ENCODE measurements at places on chromosomes 13 and 19. TPM values are rescaled to one million over a fixed set of nuclear protein-coding genes. Genes with fewer than 3 reads are reported as not detected.

GRCh38 chr19:42872608-42873007 is 6.9 kb downstream of the PSG1 start:
- DNase-seq = no peak

- no peak for DNase-seq
These were observed 439.5 kb downstream of the FGF9 start for GRCh38 chr13:22110368-22110767.

Gene ATP12A
- total RNA-seq = 1.6 TPM

GRCh38 chr13:59201841-59202240 is 961.9 kb downstream of the DIAPH3 start:
- no peak for DNase-seq

GRCh38 chr13:76351541-76352229 is 534.5 kb downstream of the KCTD12 start:
- DNase-seq = no peak

GRCh38 chr19:18483119-18483890 is 38.6 kb downstream of the ELL start:
- no peak for DNase-seq

DNA sequence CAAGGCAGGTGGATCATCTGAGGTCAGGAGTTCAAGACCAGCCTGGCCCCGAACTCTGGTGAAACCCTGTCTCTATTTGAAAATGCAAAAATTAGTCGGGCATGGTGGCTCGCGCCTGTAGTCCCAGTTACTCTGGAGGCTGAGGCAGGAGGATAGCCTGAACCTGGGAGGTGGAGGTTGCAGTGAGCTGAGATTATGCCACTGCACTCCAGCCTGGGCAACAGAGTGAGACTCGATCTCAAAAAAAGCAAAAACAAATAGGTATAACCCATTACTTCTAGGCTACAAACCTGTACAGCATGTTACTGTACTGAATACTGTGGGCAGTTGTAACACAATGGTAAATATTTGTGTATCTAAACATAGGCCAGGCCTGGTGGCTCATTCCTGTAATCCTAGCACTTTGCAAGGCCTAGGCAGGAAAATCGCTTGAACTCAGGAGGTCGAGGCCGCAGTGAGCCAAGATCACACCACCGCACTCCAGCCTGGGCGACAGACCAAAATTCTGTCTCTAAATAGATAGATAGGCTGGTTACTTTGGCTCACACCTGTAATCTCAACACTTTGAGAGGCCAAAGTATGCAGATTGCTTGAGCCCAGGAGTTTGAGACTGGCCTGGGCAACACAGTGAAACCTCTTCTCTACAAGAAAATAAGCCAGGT is 63.5 kb downstream of the MYO9B start:
- no peak for DNase-seq

- DNase-seq = no peak
These were observed 798.3 kb downstream of the GPC5 start for GRCh38 chr13:92196591-92197256.

DNA sequence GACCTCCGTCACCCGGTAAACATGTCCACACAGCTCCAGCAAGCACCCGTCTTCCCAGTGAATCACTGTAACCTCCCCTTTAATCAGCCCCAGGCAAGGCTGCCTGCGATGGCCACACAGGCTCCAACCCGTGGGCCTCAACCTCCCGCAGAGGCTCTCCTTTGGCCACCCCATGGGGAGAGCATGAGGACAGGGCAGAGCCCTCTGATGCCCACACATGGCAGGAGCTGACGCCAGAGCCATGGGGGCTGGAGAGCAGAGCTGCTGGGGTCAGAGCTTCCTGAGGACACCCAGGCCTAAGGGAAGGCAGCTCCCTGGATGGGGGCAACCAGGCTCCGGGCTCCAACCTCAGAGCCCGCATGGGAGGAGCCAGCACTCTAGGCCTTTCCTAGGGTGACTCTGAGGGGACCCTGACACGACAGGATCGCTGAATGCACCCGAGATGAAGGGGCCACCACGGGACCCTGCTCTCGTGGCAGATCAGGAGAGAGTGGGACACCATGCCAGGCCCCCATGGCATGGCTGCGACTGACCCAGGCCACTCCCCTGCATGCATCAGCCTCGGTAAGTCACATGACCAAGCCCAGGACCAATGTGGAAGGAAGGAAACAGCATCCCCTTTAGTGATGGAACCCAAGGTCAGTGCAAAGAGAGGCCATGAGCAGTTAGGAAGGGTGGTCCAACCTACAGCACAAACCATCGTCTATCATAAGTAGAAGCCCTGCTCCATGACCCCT is 9.0 kb upstream of the CEACAM5 start:
- peak; percentile 21 for DNase-seq

DNA sequence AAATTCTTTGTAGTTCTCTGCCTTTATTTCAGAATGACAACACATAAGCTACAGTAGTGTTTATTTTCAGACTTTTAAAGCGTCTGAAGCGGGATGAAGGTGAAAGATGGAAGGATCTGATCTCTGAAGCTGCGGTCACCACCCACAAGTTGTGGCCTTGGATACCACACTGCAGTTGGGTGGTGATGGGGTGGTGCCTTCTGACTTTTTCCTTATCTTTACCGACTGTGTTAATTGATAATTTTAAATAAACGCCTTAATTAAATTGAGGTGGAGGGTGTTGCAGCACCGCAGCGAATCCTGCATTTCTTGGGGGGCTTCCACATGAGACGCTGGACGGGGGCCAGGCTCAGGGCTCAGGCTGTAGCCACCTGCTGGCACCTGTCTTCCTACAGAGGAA is 1.3 kb downstream of the TFDP1 start:
- peak; percentile 50 for DNase-seq

Gene IGFL1
- not detected for total RNA-seq

GRCh38 chr13:109963960-109964563 is 177.7 kb upstream of the IRS2 start:
- DNase-seq = no peak

Gene NLRP11
- not detected for total RNA-seq

Gene FCER2
- total RNA-seq = not detected

DNA sequence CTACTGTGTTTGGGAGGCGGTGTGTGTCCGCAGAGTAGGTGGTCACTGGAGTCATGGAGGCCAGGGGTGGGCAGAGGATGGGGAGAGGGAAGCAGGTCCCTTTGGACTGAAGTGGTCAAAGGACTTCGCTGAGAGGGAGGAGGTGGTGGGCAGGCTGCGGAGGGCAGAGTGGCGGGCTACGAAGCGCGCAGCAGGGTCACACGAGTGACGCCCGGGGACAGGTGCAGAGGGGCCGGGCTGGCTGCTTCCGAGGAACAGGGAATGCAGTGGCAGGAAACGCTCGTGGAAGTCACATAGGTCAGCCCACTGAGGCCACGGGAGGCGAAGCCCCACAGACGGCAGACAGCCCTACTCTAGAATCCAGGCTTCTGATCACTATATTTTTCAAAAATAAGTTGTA is 111.5 kb downstream of the URI1 start:
- DNase-seq = no peak

GRCh38 chr19:679418-680286 is 3.5 kb downstream of the FSTL3 start:
- peak; percentile 58 for DNase-seq

DNA sequence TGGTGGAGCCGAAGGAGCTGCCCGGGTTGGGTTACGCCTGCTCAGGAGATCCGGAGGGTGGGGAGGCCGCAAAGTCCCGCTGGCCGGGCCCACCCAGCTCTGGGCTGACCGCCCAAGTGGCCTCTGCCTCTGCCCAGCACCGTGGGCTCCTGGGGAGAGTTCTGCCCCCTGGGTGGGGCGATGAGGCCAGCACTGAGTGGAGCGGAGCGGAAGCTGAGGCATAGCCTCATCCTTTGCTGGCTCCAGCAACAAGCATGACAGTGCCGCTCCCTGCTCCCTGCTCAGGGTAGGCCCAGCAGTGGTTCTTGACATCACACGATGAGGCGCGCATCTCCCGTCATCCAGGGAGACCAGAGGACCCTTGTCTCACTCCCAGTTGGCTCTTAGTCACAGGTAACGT is 22.5 kb downstream of the CCDC8 start:
- no peak for DNase-seq

Gene TEKTIP1
- total RNA-seq = 7.2 TPM

DNA sequence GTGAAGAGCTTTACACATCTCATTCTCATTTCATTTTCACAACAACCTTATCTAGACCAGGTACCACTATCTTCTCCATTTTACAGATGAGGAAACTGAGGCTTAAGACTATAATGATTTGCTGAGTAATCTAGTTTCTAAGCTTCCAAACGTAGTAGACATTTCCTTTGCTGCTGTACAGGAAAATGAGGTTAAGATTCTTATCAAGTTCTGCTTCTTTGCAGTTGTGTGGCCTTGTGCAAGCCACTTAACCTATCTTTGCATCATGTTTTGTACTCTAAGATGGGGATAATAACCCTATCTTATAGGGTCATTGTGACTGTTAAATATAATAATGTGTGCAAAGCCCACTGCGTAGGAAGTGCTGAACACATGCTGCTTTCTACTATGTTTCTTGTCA is 307.9 kb downstream of the HS6ST3 start:
- no peak for DNase-seq

Gene TMEM145
- total RNA-seq = 0.15 TPM

GRCh38 chr13:40401911-40402776 is 264.3 kb downstream of the FOXO1 start:
- no peak for DNase-seq

Gene STOML3
- total RNA-seq = not detected

Gene CGB8
- total RNA-seq = not detected

GRCh38 chr19:17159466-17160393 is 55.4 kb upstream of the USE1 start:
- no peak for DNase-seq

DNA sequence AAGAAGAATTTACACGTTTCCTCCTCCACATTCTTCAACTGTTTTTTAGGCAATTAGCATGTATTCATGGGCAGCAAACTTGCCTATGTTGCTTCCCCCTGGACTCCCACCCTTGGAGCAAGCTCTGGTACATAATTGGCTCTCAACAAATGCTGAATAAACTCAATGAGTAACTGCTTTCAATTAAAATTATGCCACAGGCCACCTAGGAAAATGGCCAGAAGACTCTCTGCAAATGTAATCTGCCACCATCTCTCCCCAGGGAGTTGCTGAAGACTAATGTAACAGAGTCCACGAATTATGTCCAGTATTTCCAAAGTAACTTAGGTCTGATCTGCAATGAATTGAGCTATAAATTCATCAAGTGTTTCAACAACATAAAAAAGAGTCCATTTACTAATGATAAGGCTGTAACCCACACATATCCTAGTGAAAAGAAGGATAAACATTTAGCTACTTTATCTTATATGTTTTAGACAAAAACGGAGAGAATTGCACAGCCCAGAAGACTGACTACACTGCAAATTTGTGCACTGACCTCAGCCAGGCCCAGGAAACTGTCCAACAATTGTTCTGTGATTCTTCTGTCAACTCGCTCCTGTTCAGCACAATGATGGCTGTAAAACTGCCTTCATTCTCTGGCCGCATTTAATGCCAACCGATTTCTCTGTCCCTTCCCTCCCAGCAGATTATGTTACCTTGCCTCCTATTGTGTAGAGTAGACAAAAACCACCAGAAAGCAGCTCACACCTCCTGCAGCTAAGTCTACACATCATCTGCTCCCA is 808.6 kb upstream of the ARGLU1 start:
- no peak for DNase-seq

DNA sequence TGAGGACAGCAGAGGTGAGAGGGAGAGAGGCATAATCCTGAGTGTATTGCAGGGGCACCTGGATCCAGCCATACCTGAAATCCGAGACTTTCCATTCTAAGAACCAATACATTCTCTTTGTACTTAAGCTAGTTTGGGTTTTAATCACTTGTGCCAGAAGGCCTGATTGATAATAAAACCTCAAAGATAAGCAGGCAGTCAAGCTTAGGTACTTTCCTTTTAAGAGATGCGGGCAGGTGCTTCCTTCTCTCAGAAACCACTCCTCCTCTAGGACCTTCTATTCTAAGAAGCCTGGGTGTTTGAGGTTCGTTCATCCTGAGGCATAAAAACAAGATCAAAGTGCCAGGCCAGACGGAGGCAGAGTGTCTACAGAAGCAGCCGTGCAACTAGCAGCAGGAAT is 22.2 kb downstream of the FAM187B start:
- DNase-seq = peak; percentile 72

DNA sequence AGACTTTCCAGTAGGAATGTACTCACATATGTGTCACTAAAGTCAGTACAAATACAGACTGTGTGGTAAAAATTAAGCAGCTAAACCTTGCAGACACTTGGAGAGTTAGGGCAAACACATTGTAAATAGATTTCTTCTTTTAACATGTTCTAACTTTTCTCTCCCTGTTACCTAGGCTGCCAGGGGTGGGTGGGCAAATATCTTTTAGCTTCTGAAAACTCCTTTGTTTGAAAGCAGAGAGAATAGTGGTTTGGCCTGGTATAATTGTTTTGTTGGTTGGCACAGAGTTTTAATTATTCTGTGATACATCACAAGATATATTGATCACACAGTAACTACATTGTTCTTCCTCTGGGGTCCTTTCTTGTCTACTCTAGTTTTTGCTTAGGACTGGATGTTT is 289.8 kb upstream of the DACH1 start:
- DNase-seq = no peak

DNA sequence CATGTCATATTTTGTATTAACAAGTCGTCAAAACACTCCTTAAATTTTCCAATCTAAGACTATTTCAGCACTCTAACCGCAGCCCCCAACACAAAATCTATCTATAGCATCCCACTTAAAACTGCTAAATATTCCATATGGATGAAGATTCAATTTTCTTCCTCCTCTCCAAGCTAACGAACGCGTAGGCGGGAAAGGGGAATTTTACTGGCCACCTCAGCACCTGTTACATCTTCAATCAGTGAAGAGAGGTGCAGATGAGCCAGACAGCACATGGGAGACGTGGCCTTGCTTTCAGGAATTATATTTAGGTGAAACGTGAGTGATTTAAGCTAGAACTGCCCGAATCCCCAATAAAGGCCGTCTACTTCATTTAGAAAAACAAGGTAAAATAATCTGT is 1.1 kb downstream of the RBM26 start:
- DNase-seq = no peak

Gene SIAH3
- not detected for total RNA-seq

- no peak for DNase-seq
These were observed 72.2 kb downstream of the DIAPH3 start for GRCh38 chr13:60091573-60091972.

GRCh38 chr13:31421756-31422155 is 222.0 kb downstream of the B3GLCT start:
- no peak for DNase-seq

GRCh38 chr19:17220207-17220758 is 5.1 kb downstream of the USE1 start:
- DNase-seq = no peak

DNA sequence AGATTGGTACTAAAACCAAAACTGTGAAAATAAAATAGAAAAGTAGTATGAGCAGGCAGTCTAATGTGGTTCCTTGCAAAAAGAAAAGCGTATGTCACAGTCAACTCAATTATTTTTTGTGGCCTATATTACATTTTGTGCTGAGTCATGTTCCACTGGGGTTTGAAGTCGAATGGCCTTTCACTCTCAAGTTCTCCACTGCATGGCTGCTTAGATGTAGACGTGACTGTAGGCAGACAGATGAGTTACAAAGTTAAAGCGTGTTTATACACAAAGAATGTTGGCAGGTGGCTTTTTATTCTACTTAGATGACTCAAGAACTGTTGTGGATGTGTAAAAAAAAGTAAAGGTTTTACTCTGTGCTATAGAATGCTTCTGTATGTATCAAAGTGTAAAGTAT is 133.9 kb downstream of the SLITRK6 start:
- DNase-seq = no peak

GRCh38 chr19:19677579-19677978 is 8.9 kb downstream of the ZNF101 start:
- peak; percentile 14 for DNase-seq
